ENCODE measurements at places on chromosomes 5 and 9. TPM values are rescaled to one million over a fixed set of nuclear protein-coding genes. Genes with fewer than 3 reads are reported as not detected.
A peak's percentile ranks its signal among the peaks of the same experiment; 100 is the strongest.

NR2F1-AS1 gene
- total RNA-seq = 33.1 TPM

ADAMTS6 gene
- total RNA-seq = 16.5 TPM

FOXD4L6 gene
- total RNA-seq = not detected

DNA sequence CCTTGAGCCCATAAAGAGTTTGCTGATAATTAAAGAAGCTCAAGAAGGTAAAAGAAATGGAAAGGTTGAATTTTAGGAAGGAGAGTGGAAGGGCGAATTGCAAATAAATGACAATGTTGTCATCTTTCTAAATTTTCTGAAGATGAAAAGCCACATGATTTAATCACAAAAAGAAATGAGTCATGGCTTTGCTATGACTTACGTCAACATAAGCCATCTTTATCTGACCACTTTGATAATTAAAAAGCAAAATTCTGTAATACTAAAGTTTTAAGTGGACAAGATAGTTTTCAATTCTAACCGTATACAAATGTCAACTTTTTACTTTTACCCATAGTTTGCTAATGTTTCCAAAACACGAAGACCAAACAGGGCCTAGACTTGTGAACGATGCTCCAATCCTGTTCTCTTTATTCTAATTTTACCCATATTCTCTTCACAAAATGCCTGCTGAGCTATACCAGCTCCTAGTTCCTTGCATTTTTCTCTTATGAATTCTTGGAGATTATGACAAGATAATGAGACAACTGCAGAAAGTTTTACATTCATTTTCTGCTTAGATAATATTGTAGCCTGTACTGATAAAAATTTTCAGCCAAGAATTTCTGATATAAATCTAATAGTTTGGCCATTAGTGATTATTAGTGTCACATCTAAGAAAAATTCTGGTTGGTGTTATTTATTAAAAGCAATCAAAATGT lies 21.8 kb upstream of the PRUNE2 start:
- H3K27me3 ChIP-seq = no peaks in the 10 kb centered on the region
- DNase-seq = no peak
- H3K4me1 ChIP-seq = no peaks in the 10 kb centered on the region
- no peaks in the 10 kb centered on the region for H3K36me3 ChIP-seq
- H3K4me3 ChIP-seq = no peak overlapping the region

GRCh38 chr5:378301-378891 lies 56.9 kb downstream of the AHRR start:
- H3K27ac ChIP-seq = no peak overlapping the region
- no peaks in the 10 kb centered on the region for H3K36me3 ChIP-seq
- no peak overlapping the region for H3K4me3 ChIP-seq
- no peak for DNase-seq

DNA sequence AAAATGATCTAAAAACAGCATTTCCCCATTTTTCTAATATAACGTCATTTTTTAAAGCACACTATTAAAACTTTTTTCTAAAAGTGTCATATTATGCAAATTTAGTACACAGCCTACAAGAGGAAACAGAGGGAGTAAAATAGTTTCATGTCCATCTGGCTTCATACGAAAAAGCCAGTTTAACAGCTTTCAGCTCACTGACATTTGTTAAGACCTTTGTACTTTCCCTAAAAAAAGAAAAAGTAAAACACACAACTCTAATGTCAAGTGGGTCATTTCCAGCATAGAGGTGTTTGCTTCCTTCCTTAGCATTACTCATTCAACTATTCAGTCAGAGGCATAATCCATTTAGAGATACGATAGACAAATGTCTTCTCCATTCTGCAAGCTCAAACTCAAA lies 49.4 kb downstream of the ABHD17B start:
- H3K4me1 ChIP-seq = no peaks in the 10 kb centered on the region
- no peak overlapping the region for H3K27ac ChIP-seq
- H3K36me3 ChIP-seq = no peaks in the 10 kb centered on the region
- H3K4me3 ChIP-seq = no peak overlapping the region
- no peaks in the 10 kb centered on the region for H3K27me3 ChIP-seq
- no peak for DNase-seq

GRCh38 chr5:54837981-54838380 lies 147.4 kb downstream of the ESM1 start:
- no peak overlapping the region for H3K4me3 ChIP-seq
- H3K36me3 ChIP-seq = no peaks in the 10 kb centered on the region
- no peak for DNase-seq

DNA sequence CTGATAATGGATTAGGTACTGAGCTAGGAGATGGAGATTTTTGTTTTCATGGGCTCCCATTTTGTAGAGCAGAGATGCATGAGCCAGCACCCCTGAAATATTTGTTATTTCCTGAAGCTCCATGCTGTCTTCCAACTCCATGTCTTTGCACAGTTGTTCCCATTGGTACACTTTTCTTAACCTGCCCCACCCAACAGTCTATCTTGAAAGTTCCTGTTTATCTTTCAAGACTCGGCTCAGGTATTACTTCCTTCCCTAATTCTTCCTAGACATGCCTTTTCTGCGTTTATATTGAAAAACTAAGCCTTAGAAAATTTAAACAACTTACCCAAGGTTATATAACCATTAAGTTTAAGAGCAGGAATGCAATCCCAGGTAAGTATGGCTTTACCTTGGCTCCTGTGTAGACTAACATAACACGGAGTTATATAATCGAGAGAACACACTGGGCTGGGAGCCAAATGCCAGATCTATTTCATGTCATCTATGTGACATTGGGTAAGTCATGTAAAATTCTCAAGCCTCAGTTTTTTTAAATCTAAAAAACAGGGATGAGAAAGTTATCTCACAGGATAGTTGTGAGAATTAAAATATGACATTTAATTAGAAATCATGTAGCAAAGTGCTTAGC lies 67.4 kb downstream of the LIX1 start:
- no peaks in the 10 kb centered on the region for H3K4me1 ChIP-seq
- no peak overlapping the region for H3K4me3 ChIP-seq
- no peak overlapping the region for H3K27ac ChIP-seq
- H3K36me3 ChIP-seq = no peaks in the 10 kb centered on the region

DNA sequence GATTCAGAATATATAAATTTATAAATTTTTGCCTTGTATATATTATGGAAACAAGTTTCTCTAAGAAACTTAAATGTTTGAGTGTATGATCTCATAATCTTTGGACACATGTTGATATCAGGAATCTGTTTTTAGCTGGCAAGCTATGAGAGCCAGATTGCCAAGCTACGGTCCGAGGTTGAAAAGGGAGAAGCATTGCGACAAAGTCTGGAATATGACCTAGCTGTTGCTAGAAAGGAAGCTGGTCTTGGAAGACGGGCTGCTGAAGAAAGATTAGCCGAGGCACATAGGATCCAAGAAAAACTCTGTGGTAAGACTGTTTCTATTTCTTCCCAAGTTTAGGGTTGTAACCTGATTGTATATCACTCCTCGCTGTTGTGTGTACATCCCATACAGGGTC lies 25.9 kb downstream of the CCDC171 start:
- no peak overlapping the region for H3K27ac ChIP-seq
- no peaks in the 10 kb centered on the region for H3K27me3 ChIP-seq
- no peak overlapping the region for H3K4me3 ChIP-seq
- no peak for DNase-seq
- no peaks in the 10 kb centered on the region for H3K36me3 ChIP-seq
- H3K4me1 ChIP-seq = no peaks in the 10 kb centered on the region

DNA sequence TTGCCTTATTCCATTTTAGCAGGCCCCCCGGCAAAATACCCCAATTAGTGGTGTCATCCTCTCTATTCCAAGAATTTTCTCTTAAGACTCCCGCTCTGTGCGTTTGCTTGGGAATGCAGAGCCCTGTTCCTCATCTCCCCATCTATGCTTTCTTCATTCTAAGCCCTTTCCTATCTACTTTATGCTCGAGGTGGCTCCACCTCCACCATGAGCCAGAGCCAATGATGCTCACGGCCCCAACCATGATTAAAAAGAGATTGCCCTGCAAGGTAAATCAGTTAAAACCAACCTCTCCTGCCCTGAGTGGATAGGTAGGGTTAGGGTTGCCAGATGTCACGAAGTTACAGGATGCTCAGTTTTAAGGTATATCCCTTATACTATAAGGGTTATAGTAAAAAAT lies 677 bp upstream of the TXNDC15 start:
- no peak for DNase-seq
- H3K36me3 ChIP-seq = peaks cover 2% of the 10 kb centered on the region
- peak overlapping the region; percentile 100 for H3K4me3 ChIP-seq

DNA sequence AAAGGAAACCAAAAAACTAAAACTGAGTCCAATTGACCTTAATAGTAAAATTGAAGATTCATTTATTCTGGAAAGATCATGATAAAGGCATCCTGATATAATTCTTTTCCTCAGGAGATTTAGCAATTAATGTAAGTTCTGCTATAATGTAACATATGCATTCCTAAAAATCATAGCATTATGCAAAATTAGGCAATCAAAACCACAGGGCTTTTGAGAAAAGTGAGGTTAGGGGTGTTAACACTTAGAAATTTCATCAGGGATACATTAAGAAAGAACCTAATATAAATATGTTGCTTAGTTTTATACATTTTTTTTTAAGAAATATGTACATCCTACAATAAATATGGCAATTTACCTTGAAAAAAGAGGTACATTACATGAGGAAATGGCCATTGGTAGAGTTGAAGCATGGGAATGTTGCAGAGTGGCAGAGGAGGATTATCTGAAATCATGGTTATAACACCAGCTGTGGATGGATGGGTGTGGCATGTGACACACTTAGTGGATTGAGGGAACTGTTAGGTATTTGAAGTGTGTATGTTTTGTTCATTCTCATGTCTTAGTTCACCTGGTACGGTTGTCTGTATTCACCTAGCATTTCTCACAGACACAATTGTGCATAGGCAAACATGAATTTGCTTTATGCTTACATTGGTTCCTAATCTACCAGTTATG lies 51.1 kb downstream of the CCNH start:
- H3K4me3 ChIP-seq = no peak overlapping the region
- H3K27me3 ChIP-seq = no peaks in the 10 kb centered on the region
- H3K4me1 ChIP-seq = no peaks in the 10 kb centered on the region
- H3K27ac ChIP-seq = no peak overlapping the region
- peaks cover 37% of the 10 kb centered on the region for H3K36me3 ChIP-seq

DNA sequence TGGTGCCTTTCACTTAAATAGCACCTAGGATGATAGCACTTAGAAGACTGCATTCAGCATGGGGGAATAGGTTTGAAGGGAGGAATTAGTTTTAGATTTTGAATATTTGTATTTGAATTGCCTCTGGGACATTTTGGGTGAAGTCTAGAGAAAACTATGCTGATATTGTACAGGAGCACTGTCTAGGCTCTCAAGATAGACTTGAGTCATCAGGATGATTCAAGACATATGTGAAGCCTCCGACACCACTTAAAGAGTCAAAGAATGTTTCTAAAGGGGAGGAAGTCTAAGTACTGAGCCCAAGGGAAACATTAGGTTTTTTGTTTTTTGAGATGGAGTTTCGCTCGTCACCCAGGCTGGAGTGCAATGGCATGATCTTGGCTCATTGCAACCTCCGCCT lies 63.9 kb upstream of the CCDC180 start:
- peaks cover 12% of the 10 kb centered on the region for H3K4me1 ChIP-seq
- no peak for DNase-seq
- no peaks in the 10 kb centered on the region for H3K36me3 ChIP-seq
- no peaks in the 10 kb centered on the region for H3K27me3 ChIP-seq
- H3K27ac ChIP-seq = no peak overlapping the region
- H3K4me3 ChIP-seq = no peak overlapping the region

DNA sequence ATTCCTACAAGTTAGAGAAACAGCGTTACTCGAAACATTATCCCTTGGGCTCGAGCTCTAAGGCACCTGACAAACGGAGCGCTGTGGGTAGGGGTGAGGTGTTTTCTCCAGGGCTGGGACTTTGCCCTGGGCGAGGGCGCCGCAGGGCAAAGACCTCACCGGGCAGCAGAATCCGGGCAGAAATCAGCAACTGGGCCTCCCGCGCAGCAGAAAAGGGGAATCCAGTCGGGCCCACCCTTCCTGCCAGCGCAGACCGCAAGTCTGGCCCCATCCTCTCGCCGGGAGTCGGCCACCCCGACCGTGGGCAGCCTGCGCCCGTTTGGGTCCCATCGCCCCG lies 430 bp upstream of the MSH3 start:
- no peaks in the 10 kb centered on the region for H3K36me3 ChIP-seq
- no peaks in the 10 kb centered on the region for H3K4me1 ChIP-seq
- H3K27me3 ChIP-seq = no peaks in the 10 kb centered on the region
- no peak for DNase-seq

GRCh38 chr5:62330302-62330701 lies 24.3 kb downstream of the KIF2A start:
- H3K4me3 ChIP-seq = no peak overlapping the region
- no peak for DNase-seq
- H3K27me3 ChIP-seq = no peaks in the 10 kb centered on the region
- no peaks in the 10 kb centered on the region for H3K36me3 ChIP-seq
- H3K27ac ChIP-seq = no peak overlapping the region
- peaks cover 5% of the 10 kb centered on the region for H3K4me1 ChIP-seq

DNA sequence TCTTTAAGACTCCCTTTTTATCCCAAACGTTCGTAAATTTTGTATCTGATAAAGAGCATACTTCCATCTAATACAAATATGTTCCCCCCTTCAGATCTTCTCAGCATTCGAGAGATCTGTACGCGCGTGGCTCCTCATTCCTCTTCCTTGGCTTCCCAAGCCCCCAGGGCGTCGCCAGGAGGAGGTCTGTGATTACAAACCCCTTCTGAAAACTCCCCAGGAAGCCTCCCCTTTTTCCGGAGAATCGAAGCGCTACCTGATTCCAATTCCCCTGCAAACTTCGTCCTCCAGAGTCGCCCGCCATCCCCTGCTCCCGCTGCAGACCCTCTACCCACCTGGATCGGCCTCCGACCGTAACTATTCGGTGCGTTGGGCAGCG lies 19.9 kb downstream of the CDKN2A start:
- H3K36me3 ChIP-seq = no peaks in the 10 kb centered on the region
- H3K27me3 ChIP-seq = peaks cover 100% of the 10 kb centered on the region
- no peaks in the 10 kb centered on the region for H3K4me1 ChIP-seq
- peak overlapping the region; percentile 29 for H3K4me3 ChIP-seq
- no peak for DNase-seq

All from tibial nerve (tissue), 4 donors.